ENCODE measurements at places on chromosomes 7 and 10. TPM values are rescaled to one million over a fixed set of nuclear protein-coding genes. Genes with fewer than 3 reads are reported as not detected.

GRCh38 chr10:53223851-53224250 is 451.3 kb upstream of the MBL2 start:
- H3K27me3 ChIP-seq, result no peaks in the 10 kb centered on the region
- no peak overlapping the region for H3K4me3 ChIP-seq
- no peaks in the 10 kb centered on the region for H3K36me3 ChIP-seq
- DNase-seq, result no peak
- no peaks in the 10 kb centered on the region for H3K4me1 ChIP-seq
- no peak overlapping the region for H3K27ac ChIP-seq

DNA sequence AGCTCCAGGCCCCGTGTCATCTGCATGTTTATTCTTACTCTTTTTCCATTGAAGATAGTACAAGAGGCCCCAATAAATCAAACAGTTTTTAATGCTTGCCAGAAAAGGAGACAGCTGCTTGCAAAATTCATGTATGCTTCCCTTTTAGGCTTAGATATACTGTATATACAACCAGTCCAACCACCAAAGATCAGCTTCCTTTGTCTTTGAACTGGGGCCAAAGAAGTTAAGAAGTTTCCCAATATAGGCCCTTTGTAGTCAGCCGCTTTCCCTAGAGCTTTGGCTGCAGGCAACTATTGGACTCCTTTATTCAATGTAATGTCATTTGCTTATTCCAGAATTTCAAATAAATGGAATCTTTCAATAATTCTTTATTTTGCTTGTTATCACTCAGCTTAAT is 1395.0 kb downstream of the GATA3 start:
- no peaks in the 10 kb centered on the region for H3K4me1 ChIP-seq
- H3K36me3 ChIP-seq, result no peaks in the 10 kb centered on the region
- H3K27ac ChIP-seq, result no peak overlapping the region
- DNase-seq, result no peak

DNA sequence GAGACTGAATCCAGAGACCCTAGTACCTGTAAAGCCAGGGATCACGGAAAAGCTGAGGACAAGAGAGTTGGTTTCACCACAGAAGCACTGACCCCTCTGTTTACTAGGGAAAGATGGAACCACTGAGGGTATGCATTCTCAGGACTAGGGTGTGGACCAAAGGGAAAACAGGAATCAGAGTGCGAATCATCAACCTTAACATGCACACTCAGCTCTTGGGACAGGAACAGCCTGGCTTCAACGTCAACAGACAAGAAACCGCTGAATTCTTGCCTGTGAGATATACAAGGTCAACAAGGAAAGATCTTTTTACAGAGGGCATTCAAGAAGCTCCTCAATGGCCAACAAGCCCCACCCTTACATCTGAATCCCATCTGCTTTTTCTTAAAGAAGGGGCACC is 14.9 kb downstream of the TNRC18 start:
- no peak for DNase-seq
- no peak overlapping the region for H3K4me3 ChIP-seq
- no peaks in the 10 kb centered on the region for H3K27me3 ChIP-seq
- peaks cover 2% of the 10 kb centered on the region for H3K36me3 ChIP-seq
- H3K4me1 ChIP-seq, result peaks cover 38% of the 10 kb centered on the region
- no peak overlapping the region for H3K27ac ChIP-seq

Gene CTAGE8
- not detected for total RNA-seq

Gene MYOF
- 21.1 TPM for total RNA-seq

Gene MRC1
- 10.2 TPM for total RNA-seq

Gene OGDH
- total RNA-seq, result 36.1 TPM

Measured in body of pancreas (tissue), 4 donors.